H7 (cell line): ENCODE measurements at places on chromosomes 2 and 18.
A peak's percentile ranks its signal among the peaks of the same experiment; 100 is the strongest.

DNA sequence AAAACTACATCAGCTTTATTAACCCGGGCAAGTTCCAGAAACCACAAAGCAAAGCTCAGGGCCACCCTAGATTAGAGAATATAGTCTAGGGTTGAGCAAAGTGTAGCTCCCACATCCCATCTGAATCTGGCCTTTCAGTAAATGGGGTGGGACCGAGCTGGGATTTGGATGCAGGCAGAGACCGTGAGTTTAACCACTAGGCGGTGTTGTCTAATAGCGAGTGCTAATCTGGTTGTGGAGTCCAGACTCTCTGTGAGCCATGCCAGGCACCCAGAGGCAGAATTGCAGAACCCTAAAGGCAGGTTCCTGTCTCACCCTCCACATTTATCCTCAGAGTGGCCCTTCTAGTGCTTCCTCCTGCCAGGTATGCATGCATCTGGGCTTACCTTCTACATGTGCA is 435.9 kb downstream of the TSN start:
- DNase-seq: peak; percentile 64

GRCh38 chr2:74985978-74986609 is 27.7 kb downstream of the POLE4 start:
- no peak for DNase-seq

DNA sequence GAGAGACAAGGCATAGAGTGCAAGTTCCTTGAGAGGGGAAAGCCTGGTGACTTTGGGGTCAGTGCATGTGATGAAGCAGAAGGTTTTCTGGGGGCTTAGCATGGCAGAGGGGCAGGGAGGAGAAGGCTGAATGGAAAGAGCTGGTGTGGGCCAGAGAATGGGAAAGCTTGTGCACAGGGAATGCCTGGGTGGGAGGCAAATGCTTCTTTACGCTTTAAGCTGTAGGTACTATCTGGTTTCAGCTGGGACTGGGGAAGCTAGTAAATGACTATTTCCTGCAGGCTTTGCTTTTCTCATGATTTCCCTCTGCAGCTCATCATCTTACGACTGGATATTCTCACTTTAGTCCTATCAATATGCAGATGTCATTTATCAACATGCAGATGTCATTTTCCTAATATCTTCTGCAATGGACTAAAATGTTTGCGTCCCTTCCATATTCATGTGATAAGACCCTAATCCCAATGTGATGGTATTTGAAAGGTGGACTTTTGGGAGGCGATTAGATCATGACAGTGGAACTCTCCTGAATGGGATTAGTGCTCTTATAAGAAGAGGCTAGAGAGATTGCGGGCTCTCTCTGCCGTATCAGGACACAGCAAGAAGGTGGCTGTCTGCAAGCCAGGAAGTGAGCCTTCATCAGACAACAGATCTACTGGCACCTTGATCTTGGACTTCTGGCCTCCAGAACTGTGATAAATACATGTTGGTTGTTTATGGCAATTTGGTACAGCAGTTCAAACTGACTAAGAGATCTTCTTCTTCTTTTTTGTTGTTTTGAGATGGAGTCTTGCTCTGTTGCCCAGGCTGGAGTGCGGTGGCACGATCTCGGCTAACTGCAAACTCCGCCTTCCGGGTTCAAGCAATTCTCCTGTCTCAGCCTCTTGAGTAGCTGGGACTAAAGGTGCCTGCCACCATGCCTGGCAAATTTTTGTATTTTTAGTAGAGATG is 50.1 kb downstream of the MYCN start:
- no peak for DNase-seq

DNA sequence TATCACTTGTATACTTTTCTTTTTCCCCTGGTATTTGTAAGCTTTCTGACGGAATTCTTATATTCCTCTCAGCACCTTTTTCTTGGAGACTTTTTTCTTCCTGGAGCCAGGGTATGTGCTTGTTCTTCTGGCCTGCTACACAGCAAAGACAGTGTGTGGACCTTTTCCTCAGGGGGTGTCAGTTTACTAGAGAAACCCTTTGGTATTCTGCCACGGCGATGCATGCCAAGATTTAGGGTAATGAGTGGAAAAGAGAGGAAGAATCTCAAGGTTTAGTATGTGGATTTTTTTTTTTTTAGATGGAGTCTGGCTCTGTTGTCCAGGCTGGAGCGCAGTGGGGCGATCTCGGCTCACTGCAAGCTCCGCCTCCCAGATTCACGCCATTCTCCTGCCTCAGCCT is 152.2 kb downstream of the PHLPP1 start:
- DNase-seq: no peak

- no peak for DNase-seq
Measured at GRCh38 chr18:56878711-56879110, 227.6 kb downstream of the WDR7 start.

DNA sequence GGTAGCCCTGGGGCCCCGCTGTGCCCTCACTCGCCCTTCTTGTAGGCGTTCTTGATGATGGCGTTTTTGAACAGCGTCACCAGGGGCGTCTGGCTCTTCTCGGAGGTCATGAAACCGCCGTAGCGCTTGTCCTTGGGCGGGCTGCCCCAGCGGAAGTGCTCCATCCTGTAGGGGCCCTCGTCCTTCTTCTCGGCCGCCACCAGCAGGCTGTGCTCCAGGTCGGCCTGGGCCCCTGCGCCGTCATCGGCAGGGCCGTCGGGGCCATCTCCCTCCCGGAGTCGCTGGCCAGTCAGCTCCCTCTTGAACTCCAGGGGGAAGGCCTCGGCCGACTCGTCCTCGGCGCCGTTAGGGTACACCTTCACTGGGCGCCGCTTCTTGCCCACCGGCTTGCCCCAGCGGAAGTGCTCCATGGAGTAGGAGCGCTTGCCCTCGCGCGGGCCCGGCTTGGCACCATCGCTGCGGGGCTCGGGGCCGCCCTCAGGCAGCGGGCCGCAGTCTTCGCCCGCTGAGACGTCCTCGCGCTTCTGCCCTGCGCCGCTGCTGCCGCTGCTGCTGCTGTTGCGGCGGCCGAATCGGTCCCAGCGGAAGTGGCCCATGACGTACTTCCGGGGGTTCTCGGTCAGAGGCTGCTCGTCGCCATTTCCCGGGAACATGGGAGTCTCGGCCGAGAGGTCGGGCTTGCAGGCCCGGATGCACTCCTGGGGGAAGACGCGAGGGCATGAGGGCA is 7.2 kb downstream of the POMC start:
- peak; percentile 79 for DNase-seq

DNA sequence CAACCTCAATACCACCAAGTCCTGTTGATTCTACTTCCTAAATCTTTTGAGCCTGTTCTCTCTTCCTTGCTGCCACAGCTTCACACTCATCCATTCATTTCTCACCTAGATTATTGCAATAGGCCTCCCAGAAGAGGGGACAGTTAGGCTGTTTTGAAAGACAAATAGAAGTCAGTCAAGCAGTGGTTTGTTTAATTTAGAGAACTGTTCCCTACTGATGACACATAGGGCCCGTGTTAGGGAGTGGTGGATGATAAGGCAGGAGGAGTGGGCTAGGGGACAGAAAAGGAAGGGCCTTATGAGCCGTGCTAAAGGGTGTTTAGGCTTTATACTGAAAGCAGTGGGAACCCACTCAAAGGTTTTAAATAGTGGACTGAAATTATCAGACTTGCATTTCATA is 59.6 kb upstream of the ZFP36L2 start:
- no peak for DNase-seq

DNA sequence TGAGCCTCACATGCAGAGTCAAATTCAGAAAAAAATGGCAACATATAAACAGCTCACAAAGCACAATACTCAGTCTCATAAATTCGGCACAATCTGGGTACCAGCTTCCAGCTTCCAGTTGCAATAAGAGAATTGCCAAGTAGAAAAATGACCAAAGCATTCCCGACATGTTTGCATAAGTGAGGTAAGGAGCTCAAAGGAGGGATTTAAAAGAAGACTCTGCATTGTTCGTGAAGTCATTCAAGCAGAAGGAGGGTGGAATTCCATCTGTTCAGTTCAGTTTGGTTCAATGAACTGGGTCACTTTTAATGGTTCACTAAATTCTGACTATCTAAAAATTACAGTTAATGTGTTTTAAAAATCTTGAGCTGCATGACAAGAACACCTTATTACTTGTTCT is 106.7 kb upstream of the KLHL14 start:
- no peak for DNase-seq

DNA sequence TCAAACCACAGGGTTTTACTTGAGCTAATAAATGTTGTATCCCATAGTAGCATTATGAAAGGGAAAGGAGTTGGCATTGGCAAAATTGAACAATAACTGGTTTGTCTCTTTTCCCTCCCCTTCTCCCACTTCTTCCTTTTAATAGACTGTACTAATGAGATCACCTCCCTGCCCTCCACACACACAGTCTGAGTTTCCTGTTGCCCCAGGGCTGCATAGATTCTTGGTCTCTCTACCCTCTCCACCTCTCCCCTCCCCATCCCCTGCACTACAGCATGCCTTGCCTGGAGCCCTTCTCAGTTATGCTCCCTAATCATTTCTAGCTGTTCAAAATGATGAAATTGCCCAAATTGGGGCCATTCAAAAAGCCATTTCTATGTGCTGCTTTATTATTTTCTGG is 37.2 kb upstream of the NEMP2 start:
- no peak for DNase-seq

DNA sequence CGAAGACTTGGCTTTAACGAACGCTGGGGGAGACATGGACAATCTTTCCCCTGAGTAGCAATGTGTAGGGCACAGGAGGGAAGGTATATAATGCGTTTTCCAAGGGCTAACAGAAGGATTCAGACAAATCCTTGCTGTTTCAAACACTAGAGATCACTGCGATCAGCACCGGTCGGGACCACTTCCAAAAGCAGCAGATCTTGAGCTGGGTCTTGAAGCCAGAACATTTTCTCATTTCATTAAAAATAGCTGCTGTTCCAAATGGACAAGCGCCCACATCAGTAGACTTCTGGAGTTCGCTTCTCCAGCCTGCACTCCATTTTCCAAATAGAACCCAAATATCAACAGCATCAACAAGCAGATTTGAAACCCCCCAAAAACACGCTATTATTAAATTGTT is 65.1 kb upstream of the MAPRE2 start:
- DNase-seq: no peak

DNA sequence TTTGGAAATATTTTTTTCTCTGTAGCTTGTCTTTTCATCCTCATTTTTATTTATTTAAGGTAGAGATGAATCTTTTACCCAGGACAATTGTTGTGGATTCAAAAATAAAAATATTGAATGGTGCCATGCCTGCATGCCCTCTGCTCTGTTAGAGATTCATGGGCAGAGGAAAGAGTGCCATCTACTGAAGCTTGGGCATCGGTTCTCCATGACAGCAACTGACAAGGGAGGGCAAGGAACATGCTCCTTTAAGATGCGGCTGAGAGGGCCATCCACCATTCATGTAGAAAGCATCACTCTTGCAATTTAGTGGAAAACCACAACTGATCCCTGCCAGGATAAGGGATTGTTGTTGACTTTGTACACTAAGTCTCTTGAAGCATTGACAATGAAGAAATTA is 79.9 kb downstream of the PARD3B start:
- DNase-seq: no peak

GRCh38 chr18:62863579-62864001 is 148.2 kb downstream of the PHLPP1 start:
- DNase-seq: no peak

GRCh38 chr2:197122821-197123220 is 187.8 kb downstream of the ANKRD44 start:
- no peak for DNase-seq

- no peak for DNase-seq
Measured at GRCh38 chr18:62398291-62398690, 73.2 kb downstream of the TNFRSF11A start.

DNA sequence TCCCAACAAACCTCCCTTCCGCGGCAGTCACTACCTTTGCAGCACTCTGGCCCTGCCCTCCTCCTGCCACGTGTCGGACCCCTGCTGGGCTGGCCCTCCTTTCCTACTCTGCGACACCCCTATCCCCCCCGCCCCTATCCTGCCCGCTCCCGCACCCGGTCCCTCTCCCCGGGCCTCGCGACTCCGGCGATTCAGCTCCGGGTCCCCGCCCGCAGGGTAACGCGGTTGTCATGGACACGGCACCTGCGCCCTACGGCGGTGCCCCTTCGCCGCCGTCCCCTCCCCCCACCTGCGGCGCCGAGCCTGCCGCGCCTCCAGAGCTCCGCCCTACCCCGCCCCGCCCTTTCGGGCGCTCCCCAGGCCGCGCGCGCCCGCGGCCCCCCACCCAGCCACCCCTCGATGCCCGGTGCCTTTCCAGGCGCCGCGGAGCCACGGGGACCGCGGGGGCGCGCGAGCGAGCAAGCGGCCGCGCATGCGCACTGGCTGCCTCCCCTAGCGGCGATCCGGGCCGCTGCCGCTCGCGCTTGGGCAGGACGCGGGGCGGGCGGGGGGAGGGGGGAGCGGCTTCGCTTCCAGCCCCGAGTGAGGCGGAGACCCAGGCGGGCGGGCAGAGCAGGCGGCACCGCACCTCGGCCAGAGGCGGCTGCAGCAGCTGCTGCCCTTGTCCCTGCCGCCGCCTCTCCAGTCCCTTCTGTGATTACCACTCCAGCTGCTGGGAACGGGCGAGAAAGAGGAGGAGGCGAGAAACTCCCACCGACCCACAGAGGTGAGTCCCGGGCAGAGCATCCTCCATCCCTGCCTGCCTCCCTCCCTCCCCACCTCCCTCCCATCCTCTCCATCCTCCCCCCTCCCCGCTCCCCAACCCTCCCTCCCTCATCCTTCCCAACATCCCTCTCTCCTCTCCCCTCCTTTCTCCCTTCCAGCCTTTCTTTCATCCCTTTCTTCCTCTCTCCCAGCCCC is at the start of gene CTNNA2:
TSS of gene CTNNA2 (plus strand) at position 610 of the 960 bp plus-strand sequence.
- peak; percentile 95 for DNase-seq

GRCh38 chr2:239312741-239313667 is 87.8 kb downstream of the HDAC4 start:
- no peak for DNase-seq

DNA sequence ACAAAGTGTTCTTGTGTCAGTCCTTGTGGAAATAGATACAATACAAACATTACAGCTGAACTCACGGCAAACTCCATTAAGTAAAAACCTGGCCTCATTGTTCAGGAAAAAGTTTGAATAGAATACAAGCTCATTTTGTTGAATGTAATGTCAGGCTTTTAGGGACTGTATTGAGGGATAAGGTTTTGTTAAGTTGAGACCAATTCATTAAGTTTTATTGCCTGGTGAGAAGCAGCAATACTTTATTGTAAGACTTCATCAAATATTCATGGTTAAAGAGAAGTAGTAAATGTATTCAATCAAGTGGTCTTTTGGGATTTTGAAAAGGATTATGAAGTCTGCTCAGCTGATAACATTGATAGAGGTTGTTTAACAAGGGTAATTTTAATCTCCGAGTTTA is 35.4 kb upstream of the METAP1D start:
- DNase-seq: no peak
